ENCODE measurements at places on chromosomes 7 and 10.

GRCh38 chr7:27590416-27590815, 72.3 kb downstream of the HIBADH start:
- no peak for DNase-seq

DNA sequence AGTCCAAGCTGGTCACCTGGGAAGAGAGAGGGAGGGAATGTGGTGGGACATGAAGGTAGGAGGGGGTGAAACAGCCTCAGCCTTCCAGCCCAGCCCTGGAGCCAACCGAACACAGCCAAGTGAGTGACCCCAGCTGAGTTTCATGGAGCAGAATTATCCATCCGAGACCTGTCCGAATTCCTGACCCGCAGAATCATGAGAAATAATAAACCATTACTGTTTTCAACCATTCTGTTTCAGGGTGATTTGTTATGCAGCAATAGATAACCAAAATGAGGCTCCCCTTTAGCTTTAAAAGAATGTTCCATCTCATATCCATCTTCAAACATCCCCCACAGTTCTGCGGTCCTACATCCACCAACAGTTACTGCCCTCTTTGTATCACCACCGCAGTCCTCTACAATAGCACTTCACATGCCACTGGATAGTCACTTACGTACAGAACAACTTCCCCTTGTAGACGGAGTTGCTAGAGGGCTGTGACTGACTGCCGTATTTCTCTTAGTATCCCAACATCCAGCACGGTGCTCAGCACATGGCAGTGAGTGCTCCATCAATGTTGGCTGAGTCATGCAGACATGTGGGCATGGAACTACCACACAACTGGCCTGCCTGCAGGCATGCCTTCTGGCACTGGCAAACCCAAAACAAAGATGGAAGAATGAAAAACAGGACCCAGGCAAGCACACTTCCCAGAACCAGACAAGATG, 18.5 kb downstream of the KIAA1549 start:
- DNase-seq: no peak

GRCh38 chr7:90401989-90402388, 1.3 kb upstream of the CLDN12 start:
- no peak for DNase-seq

GRCh38 chr7:21377545-21377944, 50.3 kb upstream of the SP4 start:
- DNase-seq: no peak

DNA sequence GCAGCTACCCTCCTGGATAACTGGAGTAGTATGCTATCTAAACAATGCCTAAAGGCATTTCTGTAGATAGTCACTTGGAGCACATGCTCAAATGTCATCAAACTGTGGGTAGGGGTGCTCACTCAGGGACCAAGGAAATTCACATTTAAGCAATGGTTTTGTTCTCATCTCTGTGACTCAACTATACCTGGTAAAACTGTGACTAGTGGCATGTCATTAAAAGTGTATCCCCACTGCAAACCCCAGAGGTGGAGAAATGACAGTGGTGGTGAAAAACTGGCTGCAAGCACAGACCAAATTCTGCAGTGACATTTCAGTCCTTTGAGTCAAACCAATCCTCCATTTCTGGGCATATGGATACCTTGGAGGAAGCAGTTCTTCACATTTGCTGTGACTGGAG, 134.2 kb upstream of the EFCAB10 start:
- no peak for DNase-seq

DNA sequence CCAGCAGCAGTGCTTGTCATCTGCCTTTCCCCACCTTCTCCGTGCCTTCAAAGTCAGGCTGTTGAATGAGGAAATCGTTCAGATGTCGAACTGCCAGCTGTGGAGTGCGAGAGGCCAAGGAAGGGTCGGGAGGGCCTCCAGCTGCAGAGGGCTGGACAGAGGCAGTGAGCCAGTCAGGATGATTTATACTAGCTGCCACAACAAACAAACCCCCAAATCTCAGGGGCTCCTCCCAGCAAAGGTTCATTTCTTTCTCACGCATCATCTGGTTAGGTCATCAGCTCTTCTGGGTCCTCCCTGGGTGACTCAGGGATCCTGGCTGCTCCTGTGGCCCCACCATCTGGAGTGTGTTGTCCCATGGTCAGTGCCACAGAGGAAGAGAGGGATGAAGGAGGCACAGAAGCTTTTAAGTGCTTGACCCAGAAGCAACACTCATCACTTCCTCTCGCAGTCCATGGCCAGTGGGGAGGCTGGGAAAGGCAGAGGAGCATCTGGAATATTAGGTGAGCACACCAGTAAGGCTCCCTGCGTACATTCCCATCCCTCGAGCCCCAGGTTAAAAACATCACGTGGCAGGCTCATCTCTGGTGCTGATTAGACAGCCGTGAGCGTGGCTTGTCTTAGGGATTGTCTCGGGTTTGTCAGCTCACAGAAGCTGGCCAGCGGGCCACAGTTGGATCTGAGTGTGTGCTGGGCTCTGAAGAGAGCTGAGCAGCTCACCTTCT, 140.7 kb downstream of the RGS10 start:
- DNase-seq: no peak

GRCh38 chr7:22972207-22972606, 41.7 kb downstream of the HYCC1 start:
- no peak for DNase-seq

GRCh38 chr7:20560325-20561180, 54.9 kb upstream of the ABCB5 start:
- DNase-seq: no peak

- no peak for DNase-seq
Observed at GRCh38 chr10:125201791-125202622, 41.6 kb upstream of the CTBP2 start.

- DNase-seq: no peak
Observed at GRCh38 chr7:39609113-39609934, 14.0 kb upstream of the RALA start.

GRCh38 chr7:7335215-7335614, 152.9 kb downstream of the C1GALT1 start:
- DNase-seq: no peak

DNA sequence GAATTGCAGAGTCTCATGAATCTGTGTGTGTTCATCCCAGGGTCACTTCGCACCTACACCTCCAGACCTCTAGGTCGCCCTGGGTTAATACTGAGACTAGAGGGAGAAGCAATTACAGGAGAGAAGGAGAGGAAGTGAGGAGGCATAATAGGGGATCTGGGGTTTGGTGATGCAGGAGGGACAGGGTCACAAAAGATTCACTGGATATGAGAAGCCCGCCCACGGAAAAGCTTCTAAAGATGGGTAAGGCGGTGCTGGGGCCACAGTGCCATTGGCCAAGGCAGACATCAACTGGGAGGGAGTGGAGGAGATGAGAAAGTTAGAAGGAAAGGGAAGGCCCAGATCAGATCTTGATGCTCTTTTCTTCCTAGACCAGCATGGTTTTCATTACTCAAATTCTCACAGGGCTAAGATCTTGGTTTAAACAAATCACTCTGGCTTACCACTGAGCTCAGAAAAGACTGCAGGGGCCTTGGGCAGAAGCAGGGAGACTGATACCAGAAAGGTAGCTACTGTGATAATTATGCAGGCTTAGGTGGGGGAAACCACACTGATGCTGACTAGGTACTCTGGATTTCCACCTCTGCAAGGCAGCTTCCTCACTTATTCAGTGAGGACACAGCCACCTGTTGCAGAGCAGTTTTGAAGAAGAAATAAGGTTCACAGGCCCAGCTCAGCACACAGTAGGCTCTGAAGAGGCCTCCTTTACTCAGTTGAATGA, 17.4 kb upstream of the ZNF273 start:
- no peak for DNase-seq

- DNase-seq: no peak
Observed at GRCh38 chr7:140990193-140990962, 24.4 kb downstream of the MRPS33 start.

- DNase-seq: no peak
Observed at GRCh38 chr10:24128066-24128730, 80.7 kb upstream of the KIAA1217 start.

DNA sequence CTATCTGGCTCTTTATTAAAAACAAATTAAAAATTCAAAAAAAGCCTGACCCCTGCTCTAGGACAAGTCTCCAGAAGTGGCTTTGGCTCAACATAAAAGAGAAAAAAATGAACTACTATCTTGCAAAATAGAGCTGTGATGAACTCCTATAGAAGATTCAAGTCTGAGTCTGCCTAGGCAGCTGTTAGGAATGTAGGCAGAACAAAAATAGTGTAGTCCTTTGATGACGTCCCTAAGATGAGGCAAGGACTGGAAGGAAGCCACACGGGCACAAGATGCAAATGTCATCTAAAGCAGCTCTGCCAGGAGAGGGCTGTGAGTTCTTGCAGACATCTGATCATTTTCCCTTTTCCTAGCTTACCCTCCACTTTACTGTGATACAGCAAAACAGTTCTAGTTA, 20.5 kb downstream of the ASNS start:
- DNase-seq: no peak

DNA sequence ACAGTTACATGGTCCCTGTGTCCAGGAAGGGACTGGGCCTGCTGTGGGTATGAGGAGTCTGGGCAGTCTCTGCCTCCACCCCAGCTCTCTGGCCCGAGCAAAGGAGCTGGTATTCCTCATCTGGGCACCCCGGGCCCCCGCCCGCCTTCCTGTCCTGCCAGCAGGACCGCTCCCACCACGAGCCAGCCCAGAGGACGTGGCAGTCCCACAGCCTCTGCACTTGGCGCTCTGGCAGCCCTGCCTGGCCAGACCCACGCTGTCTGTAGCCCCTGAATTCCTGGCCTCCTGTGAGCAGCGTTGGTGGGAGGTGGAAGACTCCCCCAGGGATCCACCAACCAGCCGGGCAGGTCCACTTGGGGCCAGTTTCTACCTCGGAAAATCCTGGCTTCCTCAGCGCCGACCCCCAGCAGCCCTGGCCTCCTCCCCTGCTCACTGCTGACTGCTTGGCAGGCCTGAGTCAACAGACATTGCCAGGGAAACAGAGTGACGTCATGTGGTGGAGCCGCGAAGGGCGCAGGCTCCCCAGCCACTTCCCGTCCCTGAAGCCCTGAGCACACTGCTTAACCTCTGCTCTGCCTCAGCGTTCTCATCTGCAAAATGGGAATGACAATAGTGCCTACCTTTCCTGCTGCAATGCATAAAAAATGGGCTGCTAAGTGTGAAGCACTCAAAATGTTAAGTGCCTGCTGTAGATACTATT, 21.6 kb upstream of the LIMK1 start:
- peak; percentile 35 for DNase-seq

DNA sequence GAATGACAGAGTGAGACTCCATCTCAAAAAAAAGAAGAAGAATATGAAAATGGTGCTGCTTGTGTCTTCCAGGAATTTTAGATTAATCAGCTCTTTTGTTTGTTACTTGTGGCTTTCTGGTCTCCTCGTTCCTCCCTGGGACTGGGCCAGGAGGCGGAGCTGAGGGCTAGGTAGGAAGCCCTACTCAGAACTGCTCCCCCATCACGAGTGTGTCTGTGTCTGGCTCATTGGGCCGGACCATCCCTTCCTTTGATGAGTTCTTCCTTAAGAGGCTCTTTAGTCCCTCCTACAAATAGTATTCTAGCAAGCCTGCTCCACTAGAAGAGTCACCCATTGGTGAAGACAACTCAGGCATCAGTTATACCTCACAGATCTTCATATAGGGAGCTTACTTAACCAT, 56.8 kb upstream of the YAE1 start:
- DNase-seq: no peak

- peak; percentile 41 for DNase-seq
Observed at GRCh38 chr7:141702047-141702567, at the start of gene DENND11. TSS of gene DENND11 (minus strand) at chr7:141702166. CDS start at chr7:141702153, 13 bp downstream.

DNA sequence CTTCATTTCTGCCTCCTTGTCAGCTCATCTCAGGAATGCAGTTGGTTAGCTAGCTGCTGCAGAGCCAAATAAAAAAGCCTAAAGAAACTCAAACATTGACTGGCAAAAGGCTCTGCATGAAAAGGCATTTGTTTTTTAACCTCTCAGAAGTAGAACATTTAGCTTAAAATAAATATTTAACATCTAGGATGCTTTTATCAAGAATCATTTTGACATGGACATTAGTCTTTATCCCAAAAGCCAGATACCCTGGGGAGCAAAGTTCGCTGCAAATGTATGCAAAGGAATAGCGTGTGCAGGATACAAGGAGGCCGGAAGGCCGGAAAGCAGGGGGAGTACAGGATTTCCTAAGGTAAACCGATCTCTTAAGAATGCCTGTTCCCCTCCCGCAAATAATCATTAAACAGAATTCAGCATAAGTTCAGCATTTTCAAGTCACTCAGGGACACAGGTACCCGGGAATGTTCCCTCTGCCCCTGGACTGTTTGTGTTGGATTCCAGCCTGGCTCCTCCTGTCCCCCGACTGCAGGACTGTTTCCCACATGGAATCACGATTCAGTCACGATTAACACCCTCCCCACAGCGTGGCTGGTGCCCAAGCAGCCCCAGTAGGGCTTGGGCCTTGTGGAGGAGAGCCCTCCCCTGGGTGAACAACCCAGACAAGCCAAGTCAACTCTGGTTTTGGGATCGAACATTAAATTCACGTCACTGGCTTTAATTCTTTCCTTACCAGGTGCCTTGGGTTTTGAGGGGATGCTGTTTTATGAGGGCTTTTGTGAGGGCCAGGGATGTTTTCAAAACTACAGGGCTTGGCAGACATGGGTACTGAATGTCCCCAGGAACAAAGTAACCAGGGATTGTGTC, 97.8 kb downstream of the HIPK2 start:
- no peak for DNase-seq

GRCh38 chr10:124865676-124866075, 64.1 kb downstream of the ABRAXAS2 start:
- no peak for DNase-seq

GRCh38 chr10:104144931-104145330, 23.0 kb downstream of the SFR1 start:
- DNase-seq: no peak

DNA sequence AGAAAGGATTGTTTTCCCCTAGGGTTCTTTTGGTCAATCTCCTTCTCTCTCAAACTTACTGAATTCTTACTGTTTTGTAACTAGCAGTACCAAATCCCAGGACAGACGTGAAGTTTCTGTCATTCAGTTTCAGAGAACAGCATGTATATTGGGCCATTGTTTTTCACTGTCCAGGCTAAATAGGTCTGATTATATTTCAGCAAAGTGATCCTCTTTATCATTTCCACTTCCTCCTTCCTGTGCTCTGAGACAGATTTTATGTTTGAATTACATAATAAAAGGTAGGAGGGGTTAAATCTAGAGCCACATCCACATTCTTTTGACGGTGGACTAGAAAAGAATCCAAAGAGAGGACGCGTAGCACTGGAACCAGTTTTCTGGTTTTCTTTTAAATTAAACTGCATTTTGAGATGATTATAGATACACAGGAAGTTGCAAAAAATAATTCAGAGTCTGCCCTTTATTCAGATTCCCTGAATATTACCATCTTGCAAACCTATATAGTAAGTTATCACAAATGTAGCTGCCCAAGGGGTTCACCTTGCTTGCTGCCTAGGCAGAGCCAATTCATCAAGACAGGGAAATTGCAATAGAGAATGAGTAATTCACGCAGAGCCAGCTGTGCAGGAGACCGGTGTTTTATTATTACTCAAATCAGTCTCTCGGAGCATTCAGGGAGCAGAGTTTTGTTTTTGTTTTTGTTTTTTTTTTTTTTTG, 40.1 kb downstream of the AKR1E2 start:
- no peak for DNase-seq

DNA sequence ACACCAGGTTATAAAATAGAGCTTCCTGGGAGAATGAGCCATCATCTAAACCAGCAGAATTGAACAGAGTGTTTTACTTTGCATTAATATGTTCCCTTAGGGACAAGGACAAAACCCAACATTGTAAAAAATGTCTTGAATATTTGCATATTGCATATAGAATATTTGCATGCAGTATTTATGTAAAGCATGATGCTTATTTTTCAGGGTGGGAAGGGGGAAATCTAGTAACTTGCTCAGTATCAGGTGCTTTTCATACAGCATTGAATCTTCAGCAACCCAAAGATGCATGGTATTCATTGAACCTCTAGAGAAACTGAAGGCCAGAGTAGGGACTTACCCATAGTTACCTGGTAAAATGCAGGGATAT, 409.2 kb upstream of the ZMIZ1 start:
- no peak for DNase-seq

Measured in activated T-helper 1 cell treated with anti-CD3 and anti-CD28 coated beads, Interleukin-2, amount 50 U/mL, for 16 hours (primary cell).